ENCODE measurements at places on chromosomes 5 and 9. TPM values are rescaled to one million over a fixed set of nuclear protein-coding genes. Genes with fewer than 3 reads are reported as not detected.
A peak's percentile ranks its signal among the peaks of the same experiment; 100 is the strongest.

- H3K4me1 ChIP-seq: no peaks in the 10 kb centered on the region
- H3K27me3 ChIP-seq: no peaks in the 10 kb centered on the region
- H3K4me3 ChIP-seq: no peak overlapping the region
- H3K27ac ChIP-seq: no peak overlapping the region
Observed at GRCh38 chr9:98767196-98767595, 29.2 kb downstream of the ANKS6 start.

- DNase-seq: no peak
- H3K27me3 ChIP-seq: no peaks in the 10 kb centered on the region
- H3K27ac ChIP-seq: no peak overlapping the region
- peak overlapping the region; percentile 43 for H3K4me3 ChIP-seq
Observed at GRCh38 chr5:178112545-178112944, 787 bp upstream of the N4BP3 start.

DNA sequence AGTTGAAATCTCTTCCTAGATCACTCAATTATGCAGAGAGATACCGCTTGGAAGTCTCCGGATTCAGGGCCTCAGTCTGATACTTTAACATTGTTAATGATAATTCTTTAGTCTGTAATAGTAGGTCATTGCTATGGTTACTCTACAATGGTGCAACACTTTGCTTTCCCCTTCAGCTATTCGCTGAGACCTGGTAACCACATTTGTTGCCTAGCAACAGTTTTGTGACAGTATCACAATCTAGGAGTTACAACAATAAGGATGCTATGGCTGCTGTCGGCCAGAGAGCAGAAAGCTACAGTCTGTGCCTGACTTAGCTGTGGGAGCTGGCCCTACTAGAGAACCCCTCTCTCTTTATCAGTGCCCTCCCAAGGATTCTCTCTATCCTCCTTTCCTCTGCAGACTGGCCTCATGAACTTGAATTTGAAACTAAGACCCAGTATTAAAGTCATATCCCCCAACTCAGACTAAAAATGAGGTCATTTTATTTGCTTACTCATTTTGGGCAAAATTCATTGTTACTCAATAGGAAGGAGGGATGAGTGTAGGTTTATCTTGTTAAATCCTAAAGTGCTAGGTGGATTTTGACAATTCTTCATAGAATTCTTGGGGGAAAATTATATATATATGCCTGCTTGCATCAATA lies 39.3 kb downstream of the NR2F1 start:
- H3K27me3 ChIP-seq: peaks cover 52% of the 10 kb centered on the region
- peaks cover 5% of the 10 kb centered on the region for H3K4me1 ChIP-seq
- H3K4me3 ChIP-seq: no peak overlapping the region
- DNase-seq: no peak

DNA sequence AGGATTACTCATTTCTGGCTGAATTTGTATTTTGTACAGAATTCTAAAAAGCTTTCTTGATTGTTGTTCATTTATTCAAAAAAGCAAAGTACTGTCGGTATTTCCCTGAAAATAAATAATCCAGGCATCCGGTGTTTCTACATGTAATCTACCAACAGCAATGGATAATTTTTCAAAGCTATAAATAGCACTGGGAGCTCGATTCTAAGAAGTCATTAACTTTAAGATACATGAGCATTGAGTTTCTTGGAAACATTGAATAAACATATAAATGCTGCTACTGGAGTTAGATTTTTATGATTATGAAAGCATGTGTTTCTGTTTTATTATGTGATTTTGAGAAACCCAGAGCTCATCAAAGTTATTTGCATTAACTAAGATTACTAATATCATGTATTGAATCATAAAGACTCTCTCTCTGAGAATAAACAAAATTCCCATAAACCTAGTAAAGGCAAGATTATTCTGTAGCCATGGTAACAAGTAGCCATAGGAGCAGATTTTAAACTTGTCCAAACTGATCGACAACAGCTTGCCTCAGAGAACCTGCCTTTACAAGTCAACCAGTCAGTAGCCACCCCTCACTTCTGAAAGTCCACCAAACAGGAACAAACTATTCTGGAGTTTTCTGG lies 197.0 kb downstream of the DRD1 start:
- no peak overlapping the region for H3K27ac ChIP-seq
- H3K36me3 ChIP-seq: no peaks in the 10 kb centered on the region
- H3K27me3 ChIP-seq: no peaks in the 10 kb centered on the region
- no peaks in the 10 kb centered on the region for H3K4me1 ChIP-seq
- no peak overlapping the region for H3K4me3 ChIP-seq
- no peak for DNase-seq

The FAM174A gene
- polyA plus RNA-seq: 5.3 TPM

GRCh38 chr9:108271646-108272348 lies 584.0 kb downstream of the ACTL7B start:
- peaks cover 7% of the 10 kb centered on the region for H3K4me1 ChIP-seq
- H3K36me3 ChIP-seq: no peaks in the 10 kb centered on the region
- no peaks in the 10 kb centered on the region for H3K27me3 ChIP-seq
- no peak for DNase-seq

- peak overlapping the region; percentile 39 for H3K4me3 ChIP-seq
- no peak overlapping the region for H3K27ac ChIP-seq
- DNase-seq: no peak
- no peaks in the 10 kb centered on the region for H3K36me3 ChIP-seq
- peaks cover 51% of the 10 kb centered on the region for H3K27me3 ChIP-seq
Observed at GRCh38 chr9:37002413-37003217, 31.5 kb downstream of the PAX5 start.

The PCDHGA12 gene
- 1.2 TPM for polyA plus RNA-seq

The TAF11L5 gene
- polyA plus RNA-seq: not detected

The TAF1L gene
- polyA plus RNA-seq: 0.02 TPM

GRCh38 chr9:95067897-95068296 lies 249.6 kb downstream of the FANCC start:
- no peak for DNase-seq
- H3K36me3 ChIP-seq: no peaks in the 10 kb centered on the region
- no peak overlapping the region for H3K4me3 ChIP-seq
- no peaks in the 10 kb centered on the region for H3K4me1 ChIP-seq
- no peaks in the 10 kb centered on the region for H3K27me3 ChIP-seq

The EPB41L4A gene
- 1.1 TPM for polyA plus RNA-seq

The IL3 gene
- not detected for polyA plus RNA-seq

DNA sequence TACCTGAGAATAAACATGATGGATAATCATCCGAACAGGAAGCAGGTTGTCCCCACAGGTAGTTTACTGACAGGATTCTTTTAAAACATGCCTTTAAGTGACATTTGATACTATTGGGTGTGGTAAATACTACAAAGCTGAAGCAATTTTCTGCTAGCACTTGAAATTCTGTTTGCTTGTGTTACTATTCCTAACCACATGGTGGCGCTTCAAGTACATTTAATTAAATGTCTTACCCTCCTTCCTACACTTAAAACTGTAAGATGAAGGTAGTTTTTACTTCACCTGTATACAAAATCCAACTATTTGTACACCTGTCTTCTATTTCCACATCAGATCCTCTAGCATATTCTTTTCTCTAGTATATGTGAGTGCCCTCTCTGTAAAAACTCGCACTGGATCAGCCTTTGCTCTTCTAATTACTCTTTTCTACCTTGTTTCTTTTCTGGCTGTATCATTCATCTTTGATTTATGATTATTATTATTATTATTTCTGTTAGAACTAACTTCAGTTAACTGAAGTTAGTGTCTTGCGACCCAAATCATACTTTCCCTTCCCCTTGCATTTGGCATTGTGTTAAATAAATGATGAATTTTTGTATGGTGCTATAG lies 18.4 kb downstream of the SLC25A46 start:
- no peak overlapping the region for H3K4me3 ChIP-seq
- peaks cover 17% of the 10 kb centered on the region for H3K36me3 ChIP-seq
- no peak overlapping the region for H3K27ac ChIP-seq
- H3K27me3 ChIP-seq: no peaks in the 10 kb centered on the region
- no peak for DNase-seq
- H3K4me1 ChIP-seq: no peaks in the 10 kb centered on the region

GRCh38 chr9:751137-752051 lies 90.1 kb upstream of the DMRT1 start:
- H3K4me1 ChIP-seq: no peaks in the 10 kb centered on the region
- H3K4me3 ChIP-seq: no peak overlapping the region
- H3K27ac ChIP-seq: no peak overlapping the region
- no peak for DNase-seq

DNA sequence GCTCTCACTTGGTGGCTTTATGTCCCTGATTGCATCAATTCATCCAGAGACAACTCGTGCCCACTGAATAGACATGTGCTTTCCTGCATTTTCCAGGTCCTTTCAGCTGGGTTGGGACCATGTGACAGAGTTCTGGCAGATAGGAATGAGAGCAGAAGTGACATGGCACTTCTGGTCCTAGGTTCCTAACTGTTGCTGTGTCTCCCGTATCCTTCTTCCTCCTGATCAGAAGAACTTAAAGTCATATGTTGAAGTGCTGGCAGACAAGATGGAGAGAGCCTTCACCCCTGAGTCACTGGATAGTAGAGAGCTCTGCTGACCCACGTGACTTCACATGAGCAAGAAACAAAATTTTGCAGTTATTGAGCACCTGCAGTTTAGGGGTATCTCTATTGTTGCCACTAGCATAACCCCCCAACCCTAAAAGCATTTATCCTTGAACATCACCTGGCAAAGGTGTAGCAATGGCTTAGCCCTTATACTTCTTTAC lies 80.0 kb downstream of the NREP start:
- H3K27me3 ChIP-seq: no peaks in the 10 kb centered on the region
- no peak overlapping the region for H3K27ac ChIP-seq
- H3K4me3 ChIP-seq: no peak overlapping the region
- H3K4me1 ChIP-seq: no peaks in the 10 kb centered on the region
- DNase-seq: no peak

The TERT gene
- polyA plus RNA-seq: 13.1 TPM

The DBH gene
- polyA plus RNA-seq: 0.24 TPM

GRCh38 chr9:25724424-25724823 lies 46.2 kb upstream of the TUSC1 start:
- DNase-seq: no peak
- H3K4me1 ChIP-seq: no peaks in the 10 kb centered on the region
- H3K27me3 ChIP-seq: no peaks in the 10 kb centered on the region
- no peak overlapping the region for H3K4me3 ChIP-seq
- H3K36me3 ChIP-seq: no peaks in the 10 kb centered on the region
- no peak overlapping the region for H3K27ac ChIP-seq

DNA sequence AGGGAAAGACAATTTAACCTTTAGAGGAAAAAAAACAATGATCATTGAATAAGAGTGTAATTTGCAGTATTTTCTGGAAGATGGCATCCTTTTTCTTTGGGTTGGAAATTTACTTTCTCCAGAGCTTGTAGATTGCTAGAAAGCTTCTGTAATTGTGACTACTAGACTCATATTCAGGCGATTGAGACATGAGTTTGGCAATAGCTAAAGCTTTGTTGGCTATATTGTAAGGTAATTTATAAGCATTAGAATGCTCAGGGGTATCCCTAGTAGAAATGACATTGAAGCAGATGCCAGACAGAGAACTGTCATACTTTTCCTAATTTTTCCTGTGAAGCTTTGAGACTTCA lies 115.3 kb downstream of the UNC13B start:
- no peak for DNase-seq
- H3K27ac ChIP-seq: no peak overlapping the region
- no peak overlapping the region for H3K4me3 ChIP-seq
- no peaks in the 10 kb centered on the region for H3K4me1 ChIP-seq

DNA sequence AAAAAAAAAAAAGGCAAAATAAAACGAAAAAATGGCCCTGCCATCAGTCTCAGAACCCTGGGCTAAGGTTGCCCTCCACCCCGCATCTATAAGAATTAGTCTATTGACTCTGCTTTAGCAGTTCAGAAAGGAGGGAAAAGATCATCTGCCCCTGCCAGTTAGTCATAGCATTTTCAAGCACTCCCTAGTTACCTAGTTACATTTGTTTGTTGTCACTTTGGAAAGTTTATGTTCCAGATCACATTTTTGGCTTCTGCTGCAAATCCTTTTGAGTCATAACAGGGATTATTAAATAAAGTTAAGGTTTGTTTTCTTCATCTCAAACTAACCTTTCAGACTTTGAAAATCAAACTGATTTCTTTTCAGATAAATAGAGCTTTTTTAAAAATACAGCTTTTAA lies 52.1 kb downstream of the AQP7 start:
- no peak overlapping the region for H3K4me3 ChIP-seq
- no peaks in the 10 kb centered on the region for H3K4me1 ChIP-seq
- no peak overlapping the region for H3K27ac ChIP-seq
- no peak for DNase-seq

The DNAH5 gene
- polyA plus RNA-seq: 0.06 TPM

- no peaks in the 10 kb centered on the region for H3K27me3 ChIP-seq
- no peaks in the 10 kb centered on the region for H3K36me3 ChIP-seq
- H3K4me3 ChIP-seq: no peak overlapping the region
- peaks cover 4% of the 10 kb centered on the region for H3K4me1 ChIP-seq
- no peak for DNase-seq
Observed at GRCh38 chr9:24011009-24011717, 185.1 kb upstream of the ELAVL2 start.

- no peaks in the 10 kb centered on the region for H3K36me3 ChIP-seq
- DNase-seq: no peak
- H3K27me3 ChIP-seq: no peaks in the 10 kb centered on the region
Observed at GRCh38 chr5:93791518-93791972, 50.1 kb upstream of the POU5F2 start.

DNA sequence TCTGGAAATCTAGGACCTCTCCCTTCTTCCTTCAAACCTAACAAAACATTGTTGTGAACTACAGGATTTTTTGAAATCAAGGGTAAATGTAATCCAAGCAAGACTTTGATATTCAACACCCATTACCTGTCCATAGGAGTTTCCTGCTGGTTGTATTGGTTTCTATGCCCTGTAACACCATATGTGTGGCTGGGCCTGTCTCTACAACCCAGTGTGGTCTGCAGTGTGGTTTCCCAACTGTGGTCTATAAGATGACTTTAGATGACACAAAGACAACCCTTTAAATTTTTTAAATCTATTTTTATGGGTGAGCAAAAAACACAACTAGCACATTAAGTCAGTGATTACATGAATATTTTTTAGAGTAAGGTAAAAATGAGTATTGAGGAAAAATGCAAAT lies 93.1 kb downstream of the SMIM15 start:
- no peak overlapping the region for H3K27ac ChIP-seq
- no peaks in the 10 kb centered on the region for H3K27me3 ChIP-seq
- no peak overlapping the region for H3K4me3 ChIP-seq
- no peaks in the 10 kb centered on the region for H3K36me3 ChIP-seq

- H3K36me3 ChIP-seq: no peaks in the 10 kb centered on the region
- H3K4me3 ChIP-seq: no peak overlapping the region
- no peak overlapping the region for H3K27ac ChIP-seq
- no peaks in the 10 kb centered on the region for H3K4me1 ChIP-seq
- H3K27me3 ChIP-seq: no peaks in the 10 kb centered on the region
- DNase-seq: no peak
Observed at GRCh38 chr5:164868761-164869160, 1363.3 kb downstream of the MAT2B start.

DNA sequence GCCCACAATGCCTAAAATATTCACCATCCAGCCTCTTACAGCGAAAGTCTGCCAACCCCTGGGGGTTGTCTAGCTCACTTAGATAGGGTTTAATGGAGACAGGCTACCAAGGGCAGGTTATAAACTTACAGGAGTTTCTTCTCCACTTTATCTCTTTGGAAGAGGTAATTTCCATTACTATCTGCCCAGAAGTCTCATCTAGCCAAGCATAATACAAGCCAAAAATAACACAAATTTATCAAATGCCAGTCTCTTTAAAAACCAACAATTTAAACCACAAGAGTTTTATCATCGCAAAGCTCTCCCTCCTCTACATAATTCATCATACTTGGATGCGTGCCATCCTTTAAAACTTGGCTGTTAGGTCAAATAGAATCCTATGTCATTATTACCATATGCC lies 6.2 kb downstream of the RBM22 start:
- peaks cover 85% of the 10 kb centered on the region for H3K36me3 ChIP-seq
- no peak overlapping the region for H3K4me3 ChIP-seq
- no peaks in the 10 kb centered on the region for H3K27me3 ChIP-seq
- H3K4me1 ChIP-seq: no peaks in the 10 kb centered on the region
- H3K27ac ChIP-seq: no peak overlapping the region
- no peak for DNase-seq

The PAEP gene
- polyA plus RNA-seq: 0.19 TPM

Data from H1 (cell line).